ENCODE measurements at places on chromosomes 7 and 10. TPM values are rescaled to one million over a fixed set of nuclear protein-coding genes. Genes with fewer than 3 reads are reported as not detected.
A peak's percentile ranks its signal among the peaks of the same experiment; 100 is the strongest.

GRCh38 chr7:91182819-91183764 lies 81.1 kb upstream of the FZD1 start:
- ATAC-seq = peak; percentile 78

- no peak for ATAC-seq
These were observed 102.3 kb downstream of the NPTX2 start for GRCh38 chr7:98719396-98719795.

Gene NKX2-3
- 0.12 TPM for total RNA-seq

DNA sequence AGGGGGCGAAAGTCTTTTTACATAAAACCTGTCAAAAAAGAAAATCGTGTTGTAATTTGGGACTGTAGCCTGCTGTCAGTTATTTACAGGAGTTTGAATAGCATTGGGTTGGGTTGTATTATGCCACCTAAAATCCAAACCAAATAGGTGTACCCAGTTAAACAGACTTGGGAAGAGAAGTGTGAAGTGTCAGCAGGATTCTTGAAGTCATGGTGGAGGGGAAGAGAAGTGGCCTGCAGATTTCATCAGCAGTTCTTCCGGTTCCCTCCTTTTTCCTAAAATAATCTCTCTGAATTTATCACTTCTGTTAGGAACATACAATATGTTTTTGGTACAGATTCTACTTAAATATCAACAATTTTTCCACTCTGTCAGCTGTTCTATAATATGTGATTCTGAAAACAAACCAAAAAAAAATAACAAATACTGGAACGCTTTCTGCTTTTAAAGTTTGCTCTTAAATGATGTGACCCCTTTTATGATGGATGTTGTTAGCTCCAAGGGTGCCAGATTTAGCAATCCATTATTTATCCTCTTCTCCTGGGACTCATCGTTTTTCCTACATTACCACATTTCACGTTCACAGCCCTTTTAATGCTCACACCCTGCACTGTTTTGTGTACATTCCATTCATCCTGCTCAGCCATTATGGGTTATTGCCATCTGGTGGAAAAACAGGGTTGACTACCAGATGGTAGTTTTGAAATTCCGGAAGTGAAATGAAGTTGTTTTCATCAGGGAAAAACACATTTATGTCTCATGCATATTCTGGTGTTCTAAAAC lies 18.7 kb upstream of the ARHGAP12 start:
- peak; percentile 93 for ATAC-seq
